Stimulated activated CD4-positive, alpha-beta T cell treated with anti-CD3 and anti-CD28 coated beads, TNF-alpha, amount 100 ng/mL, for 24 hours (primary cell): ENCODE measurements at places on chromosomes 1 and 21.

GRCh38 chr1:214552174-214552608 lies 789 bp upstream of the PTPN14 start:
- no peak for DNase-seq

DNA sequence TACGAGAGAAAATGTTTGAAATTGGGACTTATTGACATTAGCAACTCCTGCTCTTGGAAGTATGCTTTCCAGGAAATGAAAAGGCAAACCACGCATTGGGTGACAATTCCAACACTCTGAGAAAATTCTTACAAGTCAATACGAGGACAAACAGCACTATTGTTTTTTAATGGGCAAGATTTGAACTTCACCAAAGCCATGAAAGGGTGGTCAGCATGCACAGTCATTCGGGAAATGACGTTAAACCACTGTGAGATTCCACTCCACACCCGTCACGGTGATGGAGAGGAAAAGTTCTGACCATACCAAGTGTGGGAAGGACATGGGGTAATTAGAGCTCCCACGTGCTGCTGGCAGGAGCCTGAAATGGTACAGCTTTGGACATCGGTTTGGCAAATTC lies 12.2 kb upstream of the PRXL2B start:
- DNase-seq: no peak

- DNase-seq: no peak
Observed at GRCh38 chr1:17979815-17980214, 127.8 kb upstream of the IGSF21 start.

DNA sequence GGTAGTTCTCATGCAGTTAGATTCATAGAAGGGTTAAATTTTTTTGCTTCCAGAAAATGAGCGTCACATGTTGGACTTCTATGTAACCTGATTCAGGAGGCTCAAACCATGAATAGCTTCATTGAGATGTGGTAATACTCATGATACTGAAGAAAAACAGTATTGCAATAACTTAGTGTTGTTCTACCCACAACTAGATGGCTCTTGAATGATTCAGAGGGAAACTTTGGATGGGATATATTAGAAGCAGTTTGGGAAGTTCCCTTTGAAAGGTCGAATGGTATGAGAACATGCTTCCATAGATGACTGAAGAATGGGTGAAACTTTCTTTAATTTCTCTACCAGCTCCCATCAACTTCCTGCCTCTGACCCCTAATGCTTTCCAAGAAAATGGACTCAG lies 211.7 kb upstream of the PTGFR start:
- no peak for DNase-seq

DNA sequence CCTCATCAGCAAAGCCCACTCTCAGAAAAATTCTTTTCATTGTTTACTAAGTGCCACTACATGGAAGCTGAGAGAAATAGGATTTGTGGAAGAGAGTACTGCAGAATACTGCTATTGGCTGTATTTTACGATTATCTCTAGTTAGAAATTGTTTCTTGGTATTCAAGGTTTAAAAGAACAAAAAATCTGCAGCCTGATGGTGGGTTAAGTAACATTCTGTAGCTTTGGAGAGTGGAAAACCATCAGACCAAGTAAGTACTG lies 27.3 kb downstream of the PTTG1IP start:
- DNase-seq: no peak
